ENCODE measurements at places on chromosomes 11 and 22. TPM values are rescaled to one million over a fixed set of nuclear protein-coding genes. Genes with fewer than 3 reads are reported as not detected.
A peak's percentile ranks its signal among the peaks of the same experiment; 100 is the strongest.

KDM4E gene
- total RNA-seq, result not detected

DNA sequence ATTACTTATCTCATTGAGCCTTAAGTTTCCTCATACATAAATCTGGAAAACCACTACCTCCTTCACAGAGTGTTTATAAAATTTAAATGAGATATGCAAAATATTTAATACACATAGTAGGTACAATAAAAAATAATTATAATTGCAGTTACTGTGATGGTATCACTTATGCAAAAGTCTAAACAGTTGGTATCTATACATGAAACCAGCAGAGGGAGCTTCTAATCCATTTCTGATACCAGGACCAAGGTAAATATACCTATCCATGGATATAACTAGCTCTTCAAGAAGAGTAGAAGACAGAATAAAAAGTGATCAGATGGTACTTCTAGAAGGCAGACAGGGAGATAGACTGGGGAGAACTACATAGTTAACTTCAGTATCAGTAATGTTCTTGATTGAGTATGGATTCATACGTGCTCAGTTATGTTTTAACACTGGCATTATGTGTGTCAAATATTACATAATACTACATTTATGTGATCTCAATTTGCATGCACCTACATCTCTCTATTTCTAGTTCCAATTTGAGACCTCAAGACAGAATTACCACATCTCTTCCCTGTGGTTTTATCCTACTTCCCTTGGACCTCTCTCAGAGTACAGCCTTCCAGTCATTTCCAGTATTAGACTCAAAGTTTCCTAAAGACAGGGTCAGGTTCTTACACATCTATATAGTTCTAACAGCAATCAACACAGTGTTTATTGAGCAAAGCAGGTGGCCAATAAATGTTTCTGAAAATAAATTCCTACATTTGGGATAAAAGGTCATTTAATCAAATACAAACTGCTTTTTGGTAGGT is 13.7 kb upstream of the TSG101 start:
- no peak for DNase-seq

GRCh38 chr11:68870470-68870869 is 28.8 kb upstream of the CPT1A start:
- no peak for DNase-seq

DNA sequence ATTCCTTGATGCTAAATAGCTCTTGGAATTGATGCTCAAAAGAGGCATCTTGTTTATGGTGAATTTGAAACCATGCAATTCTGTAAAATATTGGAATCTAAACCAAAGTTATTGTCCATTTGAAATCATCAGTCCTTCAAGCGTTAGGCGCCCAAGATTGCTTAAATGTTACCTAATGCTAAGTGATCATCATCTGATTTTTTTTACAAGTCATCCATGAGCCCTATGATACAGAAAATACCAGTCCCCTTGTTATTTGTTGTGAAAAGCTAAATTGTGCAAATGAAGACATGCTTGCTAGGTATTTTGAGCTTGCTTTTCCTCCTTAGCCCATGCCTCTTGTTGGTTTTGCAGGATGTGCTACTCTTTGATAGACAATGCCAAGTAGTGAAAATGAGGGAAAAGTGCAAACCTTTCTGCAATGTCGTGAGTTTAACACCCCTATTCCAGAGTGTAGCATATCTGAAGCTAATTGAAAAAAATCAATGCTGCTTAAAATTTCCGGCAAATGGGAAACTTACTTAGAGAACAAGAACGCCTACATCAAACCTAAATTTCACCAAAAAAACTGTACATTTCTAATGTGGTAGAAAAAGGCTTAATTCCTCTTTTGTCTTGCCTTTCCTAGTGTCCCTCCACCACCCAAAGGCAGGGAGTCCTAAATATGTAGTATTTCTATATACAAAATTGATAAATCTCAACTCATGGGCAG is 1.9 kb downstream of the GRK3 start:
- no peak for DNase-seq

MISFA gene
- 5.9 TPM for total RNA-seq

DNA sequence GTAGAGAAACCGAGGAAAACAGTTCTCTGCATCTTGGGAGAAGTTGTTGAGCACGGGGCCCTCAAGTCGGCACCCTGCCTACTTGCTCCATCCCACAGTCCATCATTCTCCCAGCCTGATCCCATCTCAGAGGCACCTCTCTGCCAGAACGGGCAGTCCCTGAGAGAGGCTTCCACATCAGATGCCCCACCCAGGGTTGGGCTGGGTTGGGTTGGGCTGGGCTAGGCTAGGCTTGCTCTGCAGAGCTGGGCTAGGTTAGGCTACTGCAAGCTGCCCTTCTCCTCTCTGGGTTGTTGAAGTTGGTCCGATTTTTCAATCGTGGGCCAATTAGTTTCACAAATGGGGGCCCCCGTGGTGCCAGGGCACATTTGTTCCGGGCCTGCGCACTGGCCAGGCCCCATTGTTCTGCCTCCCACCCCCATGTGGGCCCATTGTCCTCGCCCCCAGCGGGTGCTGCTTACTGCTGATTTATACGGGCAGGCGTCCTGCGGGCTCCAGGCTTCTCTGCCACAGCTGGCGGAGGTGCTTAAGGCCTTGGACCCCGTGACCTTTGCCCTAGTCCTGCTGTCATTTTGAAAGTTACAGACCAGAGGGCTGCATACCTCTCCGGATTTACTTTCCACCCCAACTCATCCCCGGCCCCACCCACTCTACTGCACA is 63.7 kb upstream of the NNMT start:
- no peak for DNase-seq

DNA sequence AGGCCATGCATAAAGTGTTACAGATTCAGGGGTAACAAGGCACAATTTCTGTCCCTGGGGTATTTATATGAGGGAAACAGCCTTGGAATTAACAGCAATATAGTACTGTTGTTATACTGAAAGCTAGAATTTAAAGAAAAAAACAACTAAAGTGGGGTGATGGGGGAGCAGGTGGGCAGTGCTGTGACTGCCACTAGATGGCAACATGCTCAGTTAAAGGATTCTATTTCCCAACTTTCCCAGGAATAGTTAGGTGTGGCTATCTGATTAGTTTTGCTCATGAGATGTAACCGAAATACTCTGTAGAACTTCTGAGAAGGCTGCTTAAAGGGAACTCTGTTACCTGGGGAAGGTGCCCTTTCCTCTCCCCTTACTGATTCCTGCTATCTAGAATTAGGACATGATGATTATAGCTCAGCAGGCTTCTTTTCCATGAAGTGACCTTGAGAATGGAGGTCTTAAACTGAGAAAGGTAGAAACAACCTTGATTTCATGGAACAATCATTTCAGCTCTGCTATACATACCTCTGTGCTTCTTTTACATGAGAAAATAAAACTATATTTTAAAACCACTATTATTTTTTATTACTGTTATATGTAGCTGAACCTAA is 102.6 kb downstream of the RELT start:
- DNase-seq, result no peak

- DNase-seq, result no peak
Observed at GRCh38 chr11:111774955-111775710, 8.9 kb upstream of the PPP2R1B start.

C22orf23 gene
- total RNA-seq, result not detected

SH3BP1 gene
- total RNA-seq, result 56.2 TPM

GRCh38 chr11:68956547-68957254 is 24.1 kb downstream of the MRGPRD start:
- no peak for DNase-seq

GRCh38 chr11:33001281-33001680 is 14.4 kb upstream of the DEPDC7 start:
- no peak for DNase-seq

- no peak for DNase-seq
Observed at GRCh38 chr11:18727479-18728236, 1.7 kb upstream of the IGSF22 start.

DNA sequence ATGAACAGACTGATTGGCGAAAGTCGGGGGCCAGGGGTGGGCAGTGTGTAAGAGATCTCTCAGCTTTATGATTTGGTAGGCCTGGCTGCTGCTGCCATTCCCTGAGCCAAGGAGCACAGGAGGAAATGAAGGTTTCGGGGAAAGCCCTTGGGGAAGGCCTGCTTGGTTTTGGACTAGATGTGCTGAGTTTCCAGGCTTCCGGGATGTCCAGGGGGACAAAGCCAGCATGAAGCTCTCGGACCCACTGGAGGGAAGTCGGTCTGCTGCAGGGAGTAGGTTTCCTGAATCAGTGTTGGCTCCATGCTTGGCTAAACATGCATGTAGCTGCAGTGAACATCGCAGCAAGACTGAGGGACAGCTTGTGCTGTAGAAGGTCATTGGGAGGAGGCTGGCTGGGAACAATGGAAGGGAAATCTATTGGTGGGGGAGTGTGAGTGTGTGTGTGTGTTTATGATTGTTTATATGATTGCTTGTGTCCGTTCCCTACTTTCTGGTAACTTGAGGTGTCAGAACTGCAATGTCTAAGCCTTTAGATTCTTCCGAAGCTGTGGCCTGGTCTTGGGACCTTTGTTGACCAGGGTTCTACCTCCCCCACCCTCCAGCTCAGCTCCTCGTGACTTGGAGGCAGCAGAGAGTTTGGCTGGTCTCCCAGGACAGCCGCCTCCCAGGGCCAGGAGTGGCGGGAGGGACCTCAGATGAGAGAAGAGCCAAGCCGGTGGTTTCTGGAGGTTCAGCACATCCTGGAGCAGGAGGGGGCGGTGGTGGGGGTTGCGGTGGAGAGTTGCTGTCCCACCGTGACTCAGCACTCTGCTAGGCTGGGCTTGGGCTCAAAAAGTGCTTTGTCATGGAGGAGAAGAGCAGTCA is 4.0 kb upstream of the FTH1 start:
- peak; percentile 98 for DNase-seq

- peak; percentile 83 for DNase-seq
Observed at GRCh38 chr11:13311570-13311969, 34.0 kb downstream of the BMAL1 start.

- DNase-seq, result no peak
Observed at GRCh38 chr11:62954478-62954877, 30.3 kb downstream of the SLC22A6 start.

KCTD17 gene
- total RNA-seq, result 37.2 TPM

GRCh38 chr22:27292542-27293299 is 508.8 kb downstream of the MN1 start:
- DNase-seq, result no peak

CATSPER1 gene
- total RNA-seq, result not detected

DNA sequence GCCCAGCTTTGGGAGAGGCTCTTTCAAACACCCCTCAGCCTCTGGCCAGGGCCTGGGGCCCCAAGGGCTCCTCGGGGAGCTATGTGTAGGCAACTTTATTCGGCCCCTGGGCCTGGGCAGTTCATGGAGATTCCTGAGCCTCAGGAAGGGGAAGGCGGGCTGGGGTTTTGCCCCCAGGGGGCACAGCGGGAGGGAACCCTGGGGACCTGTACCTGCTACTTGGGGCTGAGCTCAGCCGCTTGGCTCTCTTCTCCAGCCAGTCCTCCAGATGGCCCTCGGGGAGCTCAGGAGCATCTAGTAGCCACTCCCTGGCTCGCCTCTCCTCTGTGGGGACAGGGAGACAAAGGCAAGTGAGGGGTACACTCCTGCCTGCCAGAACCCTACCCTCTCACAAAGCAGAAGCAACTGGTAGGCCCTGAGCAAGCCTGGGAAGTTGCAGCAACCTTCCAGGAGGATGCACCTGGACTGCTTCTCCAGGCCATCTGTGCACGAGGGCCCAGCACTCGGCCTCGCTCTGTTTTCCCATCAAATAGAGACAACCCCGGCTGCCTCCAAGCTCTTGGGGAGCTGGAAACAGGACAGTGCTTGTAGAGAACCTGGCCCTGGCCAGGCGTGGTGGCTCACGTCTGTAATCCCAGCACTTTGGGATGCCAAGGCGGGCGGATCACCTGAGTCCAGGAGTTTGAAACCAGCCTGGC is 18.5 kb downstream of the CABP7 start:
- DNase-seq, result no peak

GRCh38 chr11:125270711-125271110 is 106.2 kb downstream of the PKNOX2 start:
- DNase-seq, result no peak

DNA sequence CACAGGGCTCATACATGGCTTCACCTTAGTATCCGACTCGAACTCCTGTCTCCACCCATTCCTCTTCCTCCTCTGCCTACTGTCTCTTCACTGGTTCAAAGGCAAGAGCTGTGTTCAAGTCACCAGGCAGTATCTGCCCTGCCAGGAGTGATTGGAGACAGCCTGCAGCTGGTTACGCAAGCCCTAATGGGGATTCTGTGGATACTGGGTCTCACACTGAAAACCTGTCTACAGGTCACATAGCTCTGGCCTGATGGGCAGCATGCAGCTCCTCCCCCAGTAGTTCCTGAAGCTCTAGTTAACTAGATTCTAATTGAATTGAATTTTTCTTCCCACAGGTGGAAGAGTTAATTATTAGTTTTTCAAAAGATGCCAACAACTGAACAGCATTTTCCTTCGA is 332.2 kb downstream of the TMEM135 start:
- no peak for DNase-seq

LTBP3 gene
- 120 TPM for total RNA-seq

DNA sequence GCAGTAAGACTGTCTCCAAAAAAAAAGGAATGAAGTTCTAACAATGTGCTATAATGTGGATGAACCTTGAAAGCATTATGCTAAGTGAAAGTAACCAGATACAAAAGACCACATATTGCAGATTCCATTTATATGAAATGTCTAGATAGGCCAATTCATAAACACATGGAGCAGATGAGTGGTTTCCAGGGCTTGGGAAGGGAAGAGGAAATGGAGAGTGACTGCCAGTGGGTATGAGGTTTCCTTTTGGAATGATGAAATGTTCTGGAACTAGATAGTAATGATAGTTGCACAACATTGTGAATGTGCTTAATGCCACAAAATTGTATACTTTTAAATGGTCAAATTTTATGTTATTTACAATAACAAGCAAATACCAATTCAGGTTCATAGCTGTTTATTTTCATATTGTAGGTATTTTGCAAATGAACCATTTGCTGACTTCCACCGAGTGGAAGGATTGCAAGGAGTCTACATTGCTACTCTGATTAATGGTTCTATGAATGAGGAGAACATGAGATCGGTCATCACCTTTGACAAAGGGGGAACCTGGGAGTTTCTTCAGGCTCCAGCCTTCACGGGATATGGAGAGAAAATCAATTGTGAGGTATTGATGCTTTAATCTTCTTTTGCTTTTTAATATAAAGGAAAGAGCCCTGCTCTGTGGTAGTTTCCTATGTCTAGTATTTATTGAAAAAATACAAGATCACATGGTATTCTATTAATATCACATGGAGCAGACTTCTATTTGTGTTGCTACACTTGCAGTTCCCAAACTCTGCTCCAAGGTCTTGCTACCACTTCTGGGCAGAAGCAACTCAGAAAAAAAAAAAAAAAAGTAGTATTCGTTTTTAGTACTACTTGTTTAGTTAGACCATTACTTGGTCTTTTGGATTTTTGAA is 67.7 kb upstream of the SORL1-AS1 start:
- no peak for DNase-seq

DNA sequence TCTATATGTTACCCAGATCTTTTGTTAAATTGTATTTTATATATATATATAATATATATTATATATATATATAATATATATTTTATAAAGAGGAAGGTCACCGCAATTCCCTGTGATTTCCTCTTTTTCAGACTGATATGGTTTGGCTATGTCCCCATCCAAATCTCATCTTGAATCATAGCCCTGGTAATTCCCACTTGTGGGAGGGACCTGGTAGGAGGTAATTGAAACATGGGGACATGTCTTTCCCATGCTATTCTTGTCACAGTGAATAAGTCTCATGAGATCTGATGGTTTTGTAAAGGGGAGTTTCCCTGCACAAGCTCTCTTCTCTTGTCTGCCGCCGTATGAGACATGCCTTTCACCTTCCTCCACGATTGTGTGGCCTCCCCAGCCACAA is 157.6 kb downstream of the RAB38 start:
- DNase-seq, result no peak
